Neural crest cell (in vitro differentiated cells): ENCODE measurements at places on chromosomes 11 and 22. TPM values are rescaled to one million over a fixed set of nuclear protein-coding genes. Genes with fewer than 3 reads are reported as not detected.
A peak's percentile ranks its signal among the peaks of the same experiment; 100 is the strongest.

ZNF280A gene
- total RNA-seq = not detected in 2 replicates

CD248 gene
- 4.2 and 4.8 TPM in 2 replicates for total RNA-seq

OR10G7 gene
- total RNA-seq = not detected in 2 replicates

ARL2 gene
- 112 and 117 TPM in 2 replicates for total RNA-seq

CNTN5 gene
- total RNA-seq = not detected in 2 replicates

MMP12 gene
- total RNA-seq = not detected in 2 replicates

ARHGAP8 gene
- 0.61 and 0.96 TPM in 2 replicates for total RNA-seq

MRGPRE gene
- not detected in 2 replicates for total RNA-seq

MS4A6E gene
- total RNA-seq = not detected in 2 replicates

C11orf91 gene
- 0.57 and 0.68 TPM in 2 replicates for total RNA-seq

PGA5 gene
- total RNA-seq = not detected in 2 replicates

RIBC2 gene
- total RNA-seq = 7.6 and 8.7 TPM in 2 replicates

DRICH1 gene
- 0.43 TPM in 1 of 2 replicates, not detected in the other for total RNA-seq

STK33 gene
- 17.3 and 24.2 TPM in 2 replicates for total RNA-seq

TENM4 gene
- total RNA-seq = 38.1 and 43.2 TPM in 2 replicates

DNAJC24 gene
- total RNA-seq = 24.9 and 26.3 TPM in 2 replicates

CASP4 gene
- not detected in 2 replicates for total RNA-seq

DNA sequence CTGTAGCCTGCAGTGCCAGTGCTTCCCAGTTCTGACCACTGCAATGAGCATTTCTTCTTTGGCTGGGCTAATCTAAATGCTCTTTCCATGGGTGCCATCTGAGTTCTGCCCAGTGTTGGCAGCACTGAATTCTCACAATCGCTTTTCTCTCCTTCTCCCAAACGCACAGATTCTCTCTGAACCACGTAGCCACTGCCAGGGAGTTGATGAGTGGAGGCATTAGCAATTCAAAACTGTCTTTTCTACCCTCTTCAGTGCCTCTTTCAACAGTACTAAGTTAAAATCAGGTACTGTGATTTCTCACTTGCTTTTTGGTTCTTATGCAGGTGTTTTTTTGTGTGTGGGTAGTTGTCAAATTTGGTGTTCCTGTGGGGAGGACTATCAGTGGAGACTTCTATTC lies 745.0 kb upstream of the ANO5 start:
- no peak for DNase-seq

DNA sequence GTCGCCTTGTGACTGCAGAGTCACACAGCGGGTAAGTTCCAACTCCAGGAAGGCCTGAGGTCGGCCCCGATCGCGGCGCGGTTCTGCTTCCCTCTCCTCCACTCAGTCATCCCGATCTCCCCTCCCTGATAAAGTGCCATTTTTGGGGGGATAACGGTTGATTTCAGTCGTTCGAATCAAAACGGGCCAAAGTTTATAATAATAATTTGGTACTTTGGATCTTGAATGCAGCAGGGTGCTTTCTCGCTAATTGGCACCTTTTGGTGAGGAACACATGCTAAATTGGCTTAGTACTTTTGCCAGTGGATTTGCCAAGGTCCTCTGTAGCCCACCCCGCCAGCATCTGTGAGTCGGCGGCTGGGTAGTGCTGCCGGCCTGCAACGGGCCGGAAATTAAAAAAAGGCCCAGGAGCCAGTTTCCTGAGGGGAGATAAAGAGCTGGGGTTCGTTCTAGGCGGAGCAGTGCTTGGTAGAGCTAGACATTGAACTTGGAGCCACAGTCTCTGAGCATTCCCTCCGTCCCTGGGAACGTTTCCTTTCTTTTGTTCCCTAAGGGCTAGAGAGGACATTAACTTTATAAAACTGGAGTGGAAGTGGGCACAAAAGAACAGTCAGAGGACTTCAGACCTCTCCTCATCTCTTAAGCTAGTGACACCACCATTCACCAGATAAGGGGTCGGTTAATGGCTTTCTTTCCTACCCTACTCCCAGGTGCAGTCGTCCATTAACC lies 997 bp downstream of the UBE2L3 start:
- DNase-seq = peak; percentile 25

GRCh38 chr11:98625526-98625925 lies 395.2 kb upstream of the CNTN5 start:
- DNase-seq = no peak

DNA sequence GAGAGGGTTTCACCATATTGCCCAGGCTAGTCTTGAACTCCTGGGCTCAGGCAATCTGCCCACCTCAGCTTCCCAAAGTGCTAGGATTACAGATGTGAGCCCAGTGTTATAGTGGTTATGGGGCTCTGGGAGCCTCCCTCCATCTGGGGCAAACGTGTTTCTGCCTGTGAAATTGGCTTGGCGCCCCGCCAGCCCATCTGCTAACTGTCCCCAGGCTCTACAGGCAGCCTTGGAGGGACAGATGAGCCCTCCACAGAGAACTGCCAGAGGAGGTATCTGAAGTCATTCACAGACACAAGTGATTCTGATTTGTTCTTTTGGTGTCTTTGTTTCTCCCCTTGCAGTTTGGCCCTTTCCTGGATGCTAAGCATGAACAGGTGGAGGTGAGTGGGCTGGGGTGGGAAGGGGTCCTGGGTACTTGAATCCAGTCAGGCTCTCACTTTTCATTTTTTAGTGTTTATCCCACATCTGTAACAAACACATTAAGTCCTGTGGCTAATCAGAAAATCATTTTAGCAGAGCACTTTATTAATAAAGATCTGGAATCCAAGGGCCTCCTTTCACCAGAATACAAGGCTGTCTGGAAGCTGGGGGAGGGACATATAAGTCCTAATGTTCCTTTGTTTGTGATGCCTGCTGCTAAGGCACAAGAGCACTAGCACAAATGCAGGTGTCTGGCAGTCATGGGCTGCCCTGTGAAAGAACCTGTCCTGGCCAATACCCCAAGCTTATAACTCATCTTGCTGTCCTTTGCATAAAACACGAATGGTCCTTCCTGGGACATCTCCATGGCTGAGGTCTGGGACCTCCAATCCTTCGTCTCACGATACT lies 25.7 kb upstream of the CDC42EP2 start:
- no peak for DNase-seq

DNA sequence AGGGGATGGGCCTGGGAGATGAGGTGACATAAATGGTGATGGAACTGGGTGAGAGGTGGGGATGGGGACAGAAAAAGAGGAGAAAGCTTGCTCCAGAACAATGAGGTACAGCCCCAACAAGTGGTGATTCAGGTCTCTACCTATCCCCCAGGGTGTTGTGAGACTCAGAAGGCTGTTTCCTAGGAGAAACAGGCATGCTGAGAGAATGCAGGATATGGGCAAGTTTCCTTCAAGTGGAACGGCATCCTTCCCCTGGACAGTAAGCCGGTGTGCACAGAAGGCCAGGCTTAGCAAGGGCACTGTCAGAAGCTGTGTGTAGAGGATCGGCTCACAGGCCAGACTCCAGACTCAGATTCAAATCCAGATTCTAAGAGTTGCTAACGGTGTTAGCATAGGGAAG lies 34.1 kb upstream of the CRTAM start:
- DNase-seq = no peak

- no peak for DNase-seq
Observed at GRCh38 chr11:29809121-29809520, 207.7 kb downstream of the KCNA4 start.

GRCh38 chr11:122721201-122721963 lies 65.9 kb downstream of the UBASH3B start:
- no peak for DNase-seq

- no peak for DNase-seq
Observed at GRCh38 chr11:21896216-21896615, 296.7 kb upstream of the ANO5 start.

DNA sequence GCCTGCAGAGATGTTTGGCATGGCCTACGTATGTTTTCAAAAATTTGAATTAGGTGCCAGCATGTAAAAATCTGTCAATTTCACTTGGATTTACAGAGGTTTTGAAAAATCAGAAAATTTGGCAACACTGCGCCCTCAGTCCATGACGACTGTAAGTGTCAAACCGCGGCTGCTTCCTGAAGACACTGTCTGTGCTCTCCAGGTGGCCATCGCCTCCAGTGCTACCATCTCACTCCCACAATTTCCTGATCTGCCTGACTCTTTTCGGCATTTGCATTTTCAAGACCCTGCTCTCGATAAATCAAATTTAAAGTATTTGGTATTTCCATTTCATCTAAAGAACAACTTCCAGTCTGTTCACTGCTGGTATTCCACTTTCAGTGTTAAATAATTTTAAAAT lies 34.6 kb downstream of the VSIG10L2 start:
- no peak for DNase-seq

DNA sequence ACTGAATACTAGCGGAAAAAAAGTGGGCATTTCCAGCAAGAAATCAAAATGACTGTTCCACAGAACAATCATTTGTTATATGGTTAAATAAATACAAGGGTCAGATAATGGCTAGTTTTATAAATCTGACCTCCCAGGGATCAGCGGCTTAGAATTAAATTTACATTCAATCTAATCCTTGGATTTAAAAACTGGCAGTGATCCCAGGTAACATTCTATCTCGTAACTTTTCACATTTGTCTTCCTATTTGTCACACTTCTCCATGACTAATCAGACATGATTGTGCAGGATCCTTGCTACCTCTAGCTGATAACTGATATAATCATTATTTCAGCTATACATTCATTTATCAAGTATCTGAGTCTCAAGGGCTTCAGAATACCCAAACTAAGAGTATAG lies 2.9 kb upstream of the MMP3 start:
- DNase-seq = no peak

DNA sequence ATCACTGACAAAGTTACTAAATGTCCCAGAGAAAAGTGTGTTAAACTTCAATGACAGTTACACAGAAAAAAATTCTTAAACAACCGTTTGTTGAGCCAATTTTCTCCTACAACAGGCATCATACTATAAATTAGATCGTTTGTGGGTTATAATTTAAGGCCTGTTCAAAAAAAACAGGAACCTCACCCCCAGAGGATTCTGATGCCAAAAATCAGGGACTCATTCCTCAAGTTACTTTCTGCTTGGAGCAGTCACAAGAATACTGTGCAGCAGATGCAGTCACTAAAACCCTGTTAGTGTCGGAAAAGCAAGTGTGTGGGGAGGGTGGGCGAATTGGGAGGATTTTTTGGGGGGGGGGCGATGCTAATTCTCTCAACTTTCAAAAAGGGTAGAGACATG lies 657 bp downstream of the CWC15 start:
- DNase-seq = no peak

DNA sequence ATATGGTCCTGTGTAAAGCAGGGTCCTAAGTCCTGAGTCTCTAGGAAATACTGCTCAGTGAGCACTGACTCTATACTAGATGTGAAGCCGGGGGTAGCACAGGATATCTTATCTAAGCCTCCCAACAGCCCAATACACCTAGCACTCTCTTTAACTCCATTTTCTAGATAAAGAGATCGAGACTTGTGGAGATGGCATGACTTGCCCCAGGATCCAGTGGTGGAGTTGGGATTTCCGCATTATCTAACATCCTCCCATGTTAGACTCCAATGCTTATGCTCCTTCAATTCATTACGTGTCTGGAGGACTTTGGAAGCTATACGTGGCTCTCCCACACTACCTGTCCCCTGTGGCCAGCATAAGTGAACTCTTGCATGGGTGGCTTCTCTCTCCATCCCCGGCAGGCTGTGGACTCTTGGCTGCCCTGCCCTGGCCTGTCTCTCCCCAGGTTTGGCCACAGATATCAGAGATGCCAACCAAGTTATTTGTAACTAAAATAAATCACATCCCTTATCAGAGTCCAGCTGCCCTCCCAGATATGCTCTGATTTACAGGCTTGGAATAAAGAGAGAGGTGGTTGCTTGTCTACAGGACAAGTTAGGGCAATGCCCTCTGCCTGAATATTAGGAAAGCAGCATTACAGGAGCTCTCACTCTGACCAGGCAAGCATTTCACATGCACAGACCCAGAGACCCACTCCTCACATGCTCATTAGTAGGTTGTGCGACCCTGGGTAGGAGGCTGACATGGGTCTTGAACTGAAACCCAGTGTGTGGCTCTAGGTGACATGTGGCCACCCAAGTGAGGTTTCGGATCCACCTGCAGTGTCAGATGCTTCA lies 4.5 kb downstream of the CD44 start:
- DNase-seq = no peak

DNA sequence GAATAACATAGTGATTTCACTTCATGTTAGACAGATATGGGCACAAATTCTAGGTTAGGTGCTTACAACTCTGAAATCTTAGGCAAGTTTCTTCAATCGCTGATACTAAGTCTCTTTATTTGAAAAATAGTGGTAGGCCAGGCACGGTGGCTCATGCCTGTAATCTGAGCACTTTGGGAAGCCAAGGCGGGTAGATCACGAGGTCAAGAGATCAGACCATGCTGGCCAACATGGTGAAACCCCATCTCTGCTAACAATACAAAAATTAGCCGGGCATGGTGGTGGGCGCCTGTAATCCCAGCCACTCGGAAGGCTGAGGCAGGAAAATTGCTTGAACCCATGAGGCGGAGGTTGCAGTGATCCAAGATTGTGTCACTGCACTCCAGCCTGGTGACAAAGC lies 729.4 kb downstream of the METTL15 start:
- no peak for DNase-seq

- DNase-seq = no peak
Observed at GRCh38 chr11:41398175-41398574, 61.3 kb downstream of the LRRC4C start.

DNA sequence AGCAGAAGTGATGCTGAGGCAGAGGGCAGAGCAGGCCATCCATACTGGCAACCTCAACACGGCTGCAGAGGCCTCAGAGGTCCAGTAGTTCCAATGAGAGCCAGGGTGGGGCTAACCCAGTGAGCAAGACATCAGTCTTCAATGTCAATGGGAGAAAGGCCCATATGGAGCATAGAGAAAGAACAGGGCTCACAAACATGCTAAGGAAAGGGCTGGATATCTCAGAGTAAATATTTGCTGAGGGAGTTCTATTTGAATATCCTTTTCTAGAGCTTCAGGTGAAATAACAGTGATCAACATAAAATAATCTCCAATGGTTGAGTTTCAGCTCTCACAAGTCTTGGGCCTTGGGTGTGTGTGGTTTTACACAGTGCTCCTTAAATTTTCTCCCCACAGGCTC lies 50.8 kb upstream of the CCDC90B start:
- no peak for DNase-seq

DNA sequence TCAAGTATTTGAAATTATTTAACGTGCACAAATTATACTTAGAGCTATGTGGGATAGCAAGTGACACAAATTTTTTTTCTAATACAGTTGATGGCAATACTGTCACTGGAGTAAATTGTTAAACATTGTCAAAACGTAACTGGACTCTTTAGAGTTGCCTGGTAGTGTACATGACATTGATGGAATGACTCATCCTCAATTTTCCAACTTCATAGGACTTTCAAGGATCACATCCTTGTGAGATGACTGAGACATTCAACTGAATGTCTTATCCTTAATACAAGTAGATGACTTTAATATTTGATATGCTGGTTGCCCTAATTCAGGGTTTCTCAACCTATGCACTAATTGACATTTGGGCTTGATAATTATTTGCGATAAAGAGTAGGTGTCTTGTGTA lies 310.0 kb downstream of the SWAP70 start:
- no peak for DNase-seq

- no peak for DNase-seq
Observed at GRCh38 chr11:126615845-126616244, 260.4 kb downstream of the ST3GAL4 start.

- DNase-seq = no peak
Observed at GRCh38 chr11:27039873-27040272, 742 bp upstream of the BBOX1 start.
